ENCODE measurements at places on chromosomes 2 and 18.

GRCh38 chr18:23452347-23452727, 750 bp upstream of the RIOK3 start:
- no peak for DNase-seq

- DNase-seq: no peak
Observed at GRCh38 chr2:230591850-230592249, 120.8 kb upstream of the CAB39 start.

DNA sequence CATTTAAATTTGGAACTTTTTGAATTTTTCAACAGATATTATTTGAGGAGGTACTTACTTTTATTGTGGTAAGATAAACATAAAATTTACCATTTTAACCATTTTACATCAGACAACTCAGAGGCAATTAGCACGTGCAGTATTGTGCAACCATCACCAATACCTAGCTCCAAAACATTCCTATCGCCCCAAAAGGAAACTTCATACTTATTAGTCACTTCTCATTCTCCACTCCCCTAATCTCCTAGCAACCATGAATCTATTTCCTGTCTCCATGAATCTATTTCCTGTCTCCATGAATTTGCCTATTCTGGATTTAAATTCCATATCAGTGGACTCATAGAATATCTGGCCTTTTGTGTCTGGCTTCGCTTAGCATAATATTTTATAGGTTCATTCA, 69.9 kb upstream of the FAM136A start:
- peak; percentile 75 for DNase-seq

DNA sequence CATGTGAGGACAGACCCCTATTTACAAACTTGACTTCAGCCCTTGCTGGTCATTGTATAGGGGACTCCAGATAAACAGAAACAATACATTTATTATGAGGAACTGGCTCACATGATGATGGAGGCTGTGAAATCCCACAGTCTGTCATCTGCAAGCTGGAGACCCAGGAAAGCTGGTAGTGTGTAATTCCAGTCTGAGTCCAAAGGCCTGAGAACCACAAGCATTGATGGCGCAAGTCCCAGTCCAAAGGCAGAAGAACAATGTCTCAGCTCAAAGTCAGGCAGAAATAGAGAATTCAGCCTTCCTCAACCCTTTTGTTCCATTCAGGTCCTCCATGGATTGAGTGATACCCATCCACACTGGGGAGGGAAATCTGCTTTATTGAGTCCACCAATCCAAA, 28.1 kb upstream of the SPP2 start:
- DNase-seq: no peak

- DNase-seq: no peak
Observed at GRCh38 chr2:221818616-221819320, 246.7 kb upstream of the EPHA4 start.

- DNase-seq: no peak
Observed at GRCh38 chr18:62118328-62118727, 68.5 kb downstream of the PIGN start.

DNA sequence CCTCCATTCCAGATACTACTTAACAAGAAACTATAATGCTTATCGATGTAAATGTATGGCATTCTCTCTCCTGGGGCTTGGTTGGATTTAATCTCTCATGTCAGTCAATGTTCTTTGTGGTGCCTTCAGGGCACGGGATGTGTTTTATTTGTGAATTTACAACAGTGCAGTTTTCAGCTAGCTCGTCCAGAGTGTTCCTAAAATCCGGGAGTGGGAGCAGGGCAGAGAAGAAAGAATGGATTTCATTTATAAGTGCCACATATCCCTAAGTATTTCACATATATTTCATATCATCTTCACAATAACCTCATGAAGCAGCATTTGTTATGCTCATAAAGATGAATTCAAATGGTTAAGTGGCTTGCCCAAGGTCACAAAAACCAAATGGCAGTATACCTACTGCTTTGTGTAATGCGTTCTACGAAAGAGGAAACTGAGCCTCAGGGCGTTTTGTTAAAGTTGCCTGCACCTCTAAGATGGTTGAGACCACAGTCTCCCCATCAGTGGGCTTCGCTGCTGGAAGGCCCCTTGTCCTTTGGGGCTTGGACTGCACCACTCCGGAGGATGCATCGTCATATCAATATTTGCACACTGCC, 134.7 kb upstream of the MGAT5 start:
- no peak for DNase-seq
